Left lung (tissue), 14 donors: ENCODE measurements at places on chromosomes 3 and 15. TPM values are rescaled to one million over a fixed set of nuclear protein-coding genes. Genes with fewer than 3 reads are reported as not detected.

GRCh38 chr3:117473981-117474538 lies 764.5 kb downstream of the TUSC7 start:
- DNase-seq = no peak

DNA sequence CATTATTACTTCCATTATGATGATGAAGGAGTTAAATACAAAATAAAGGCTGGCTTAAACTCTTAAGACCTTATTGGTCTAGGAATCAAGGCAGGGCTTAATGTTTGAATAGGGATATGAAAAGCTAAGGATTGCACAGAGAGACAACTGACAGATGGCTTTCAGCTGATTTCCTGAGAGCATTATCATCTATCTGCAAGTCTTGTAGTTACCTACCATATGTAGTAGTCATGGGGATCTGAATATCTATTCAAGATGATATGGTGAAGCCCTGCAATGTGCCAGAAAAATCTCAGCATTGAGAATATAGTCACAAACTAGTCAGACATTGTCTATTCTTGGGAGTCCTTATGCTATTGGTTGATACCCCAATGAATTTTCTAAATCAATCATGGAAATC lies 47.5 kb upstream of the CHMP2B start:
- DNase-seq = no peak

- no peak for DNase-seq
These were observed 795.0 kb downstream of the ROBO1 start for GRCh38 chr3:78972617-78973301.

DNA sequence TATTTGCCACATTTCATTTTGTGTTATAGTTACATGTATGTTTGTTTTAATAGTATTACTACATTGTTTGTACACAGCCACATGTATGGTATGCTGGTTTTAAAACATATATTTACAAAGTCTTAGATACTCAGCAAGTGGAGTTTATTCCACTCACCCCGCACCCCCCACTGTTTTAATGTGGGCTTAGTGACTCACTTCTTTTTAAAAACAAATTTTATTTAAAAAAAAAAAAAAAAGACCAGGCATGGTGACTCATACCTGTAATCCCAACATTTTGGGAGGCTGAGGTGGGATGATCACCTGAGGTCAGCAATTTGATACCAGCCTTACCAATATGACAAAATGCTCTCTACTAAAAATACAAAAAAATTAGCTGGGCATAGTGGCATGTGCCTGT lies 26.9 kb upstream of the TJP1 start:
- no peak for DNase-seq

DNA sequence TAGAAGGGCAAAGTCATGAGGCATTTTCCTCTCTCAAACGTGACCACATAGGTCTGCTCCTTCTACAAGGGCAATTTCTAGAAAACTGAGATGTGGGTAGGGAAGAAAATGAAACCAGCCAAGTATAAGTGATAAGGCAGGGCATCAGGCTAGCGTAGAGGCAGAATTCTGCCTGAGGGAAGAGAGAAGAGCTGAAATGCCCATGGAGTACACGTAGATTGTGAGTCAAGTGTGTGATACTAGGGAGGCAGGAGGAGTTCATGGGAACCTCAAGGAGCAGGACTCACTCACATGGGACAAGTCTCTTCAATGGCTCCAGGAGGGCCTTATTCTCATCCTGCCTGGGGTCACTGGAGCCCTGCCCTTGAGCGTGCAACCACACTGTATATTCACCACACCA lies 34.9 kb upstream of the PPP4R2 start:
- DNase-seq = no peak

DNA sequence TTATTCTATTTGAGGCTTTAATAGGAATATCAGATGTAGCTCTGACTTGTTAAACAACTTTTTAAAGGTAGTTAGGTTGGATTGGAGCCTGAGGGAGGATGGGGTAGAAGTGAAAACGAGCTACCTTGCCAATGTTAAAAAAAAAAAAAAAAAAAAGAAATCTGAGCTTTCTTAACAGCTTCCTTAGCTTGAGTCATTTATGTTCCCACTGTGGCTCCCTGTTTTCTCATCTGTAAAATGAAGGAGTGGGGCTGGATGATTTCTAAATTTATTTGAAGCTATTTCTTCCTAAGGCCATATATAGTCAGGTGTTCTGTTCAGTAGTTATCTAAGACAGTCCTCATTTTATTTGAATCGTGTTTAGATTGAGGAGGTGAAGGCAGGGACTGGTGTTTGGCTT lies 105.7 kb downstream of the EDEM1 start:
- DNase-seq = no peak

- DNase-seq = no peak
These were observed 982 bp downstream of the TAGLN3 start for GRCh38 chr3:111999484-112000324.

DNA sequence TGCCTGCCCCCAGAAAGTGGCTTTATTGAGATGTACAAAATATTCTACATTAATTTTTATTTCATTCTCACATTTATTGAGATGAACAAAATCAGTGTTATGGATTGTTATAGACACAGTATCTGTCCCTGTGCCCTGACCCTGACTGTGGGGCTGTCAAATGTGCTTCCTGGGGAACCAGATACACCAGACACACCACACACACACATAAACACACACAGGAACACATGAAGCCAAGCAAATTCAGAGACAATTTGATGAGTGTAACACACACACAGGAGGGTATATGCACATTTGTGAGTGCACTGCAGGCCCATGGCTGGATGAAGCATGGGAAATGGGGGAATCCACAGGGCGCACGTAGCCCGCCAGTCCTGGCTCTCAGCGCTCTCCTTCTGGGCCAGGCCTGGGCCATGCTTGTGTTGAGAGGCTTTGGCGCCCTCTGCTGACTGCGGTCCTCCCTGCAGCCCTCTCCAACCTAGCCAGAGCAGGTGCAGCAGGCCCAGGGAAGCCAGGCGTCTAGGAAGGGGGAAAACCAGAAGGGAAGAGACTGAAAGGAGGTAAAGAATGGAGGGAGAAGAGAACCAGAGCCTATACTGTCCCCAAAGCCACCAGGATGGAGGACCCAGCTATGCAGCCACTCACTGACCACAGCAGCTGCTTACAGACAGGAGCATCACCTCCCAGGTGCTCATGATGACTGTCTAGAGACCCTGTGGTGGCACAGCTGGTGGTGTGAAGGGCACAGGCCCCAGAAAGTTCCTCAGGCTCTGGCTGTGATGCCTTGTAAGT lies 18.0 kb upstream of the LOXL1 start:
- DNase-seq = peak; percentile 87

GRCh38 chr15:100129677-100130076 lies 212.1 kb downstream of the ADAMTS17 start:
- no peak for DNase-seq

DNA sequence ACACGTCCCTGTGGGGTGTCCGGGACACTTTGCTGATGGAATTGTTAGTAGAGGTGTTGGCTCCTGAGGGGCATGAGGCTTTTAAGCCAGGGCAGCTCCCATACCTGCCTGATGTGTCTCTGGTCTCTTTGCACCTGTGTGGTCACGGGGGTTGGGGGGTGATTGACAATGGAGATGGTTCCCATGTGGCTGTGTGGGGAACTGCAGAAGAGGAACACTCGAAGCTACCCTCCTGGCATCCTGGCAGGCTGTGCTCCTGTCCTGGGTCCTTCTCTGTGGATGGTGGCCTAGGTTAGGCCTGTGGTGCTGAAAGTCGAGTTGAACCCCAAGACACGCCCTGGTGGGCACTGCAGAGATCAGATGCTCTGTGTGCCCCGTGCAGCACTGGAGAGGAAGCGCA lies 73.4 kb downstream of the HMCES start:
- no peak for DNase-seq

DNA sequence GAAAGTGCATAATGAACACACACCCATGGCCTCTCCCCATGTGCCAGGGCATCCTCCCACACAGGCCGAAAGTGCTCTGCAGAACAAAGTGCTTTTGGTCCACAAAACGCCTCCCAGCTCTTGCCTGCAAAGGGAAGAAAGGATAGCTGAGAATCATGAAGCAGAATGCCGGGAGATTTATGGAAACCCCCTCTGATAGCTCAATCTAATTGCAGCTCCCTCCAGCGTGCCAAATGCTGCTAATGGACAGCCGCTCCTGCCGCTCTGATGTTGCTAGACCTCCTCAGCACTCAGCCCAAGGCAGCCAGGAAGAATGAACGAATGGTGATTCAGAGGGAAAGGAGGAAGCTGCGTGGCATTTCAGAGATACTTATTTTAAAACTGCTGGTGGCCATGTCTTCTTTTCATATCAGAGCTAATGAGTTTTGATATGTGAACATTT lies 145.3 kb downstream of the TJP1 start:
- no peak for DNase-seq

DNA sequence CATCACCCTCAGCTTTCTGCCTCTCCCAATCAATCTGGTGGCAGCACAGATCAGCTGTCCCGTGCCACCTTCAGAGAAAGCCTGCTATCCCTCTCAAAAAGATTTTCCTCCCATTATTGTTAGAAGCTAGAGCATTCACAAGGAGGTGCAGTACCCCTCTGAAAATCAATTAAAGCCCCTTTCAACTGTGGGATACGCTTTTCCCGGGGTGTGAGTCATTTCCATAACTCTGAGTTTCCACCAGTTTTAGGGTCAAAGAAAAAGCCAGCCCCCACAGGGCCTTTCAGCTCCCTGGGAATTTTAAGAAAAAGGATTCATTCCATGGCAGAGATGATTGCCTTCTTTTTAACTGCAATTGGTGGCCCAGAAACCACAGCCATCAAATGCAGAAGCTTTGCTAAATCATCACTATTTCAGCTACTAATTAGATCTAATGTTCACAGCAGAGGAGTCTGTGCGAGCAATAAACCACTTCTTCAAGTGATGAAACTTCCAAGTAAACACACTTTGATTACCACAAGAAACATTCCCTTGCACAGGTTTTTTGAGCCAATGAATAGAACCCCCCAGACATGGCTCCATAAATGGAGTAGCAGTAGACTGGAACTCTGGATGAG lies 270.0 kb upstream of the TPRG1 start:
- no peak for DNase-seq

DNA sequence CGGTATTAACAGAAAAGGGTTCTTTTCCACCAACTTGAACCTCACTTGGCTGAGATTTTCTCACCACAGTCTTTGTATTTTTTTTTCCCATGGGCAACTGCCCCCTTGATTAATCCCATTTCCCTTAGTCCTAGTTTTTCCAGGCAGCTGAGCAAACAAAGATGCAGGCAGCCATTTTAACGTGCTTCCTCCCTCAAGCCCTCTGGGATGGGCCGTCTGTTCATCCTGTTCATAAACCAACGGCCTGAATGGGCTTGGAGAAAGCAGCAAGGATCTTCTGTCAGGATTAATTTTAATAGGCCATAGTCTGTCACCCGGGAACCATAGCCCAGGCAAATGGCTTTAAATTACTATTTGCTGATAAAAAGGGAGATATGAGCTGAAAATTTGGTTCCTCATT lies 10.4 kb upstream of the POLR2M start:
- DNase-seq = no peak

- DNase-seq = no peak
These were observed 24.2 kb downstream of the ZXDC start for GRCh38 chr3:126451511-126451910.

GRCh38 chr15:83855956-83856355 lies 202.0 kb downstream of the ADAMTSL3 start:
- no peak for DNase-seq

Gene TP63
- polyA plus RNA-seq = 0.58 TPM

Gene RHCG
- polyA plus RNA-seq = 2.2 TPM
